ENCODE measurements at places on chromosomes 2 and 18.

DNA sequence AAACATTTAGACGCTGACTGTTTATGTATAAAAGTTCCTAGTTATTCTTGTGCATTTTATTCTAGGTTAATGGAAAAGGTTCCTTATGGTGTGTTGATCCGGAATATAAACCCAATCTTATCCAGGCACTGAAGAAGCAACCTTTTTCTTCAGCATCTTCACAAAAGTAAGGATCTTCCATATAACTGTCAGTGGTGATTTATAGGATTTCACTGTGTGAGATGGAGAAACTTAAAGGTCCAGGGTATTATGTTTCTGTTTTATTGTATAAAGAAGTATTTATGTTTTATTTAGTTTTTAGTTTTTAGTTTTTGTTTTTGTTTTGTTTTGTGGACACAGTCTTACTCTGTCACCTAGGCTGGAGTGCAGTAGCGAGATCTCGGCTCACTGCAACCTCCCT lies 171.0 kb upstream of the STON1 start:
- no peak for DNase-seq

- no peak for DNase-seq
Measured at GRCh38 chr2:200042102-200042735, 86.8 kb downstream of the MAIP1 start.

DNA sequence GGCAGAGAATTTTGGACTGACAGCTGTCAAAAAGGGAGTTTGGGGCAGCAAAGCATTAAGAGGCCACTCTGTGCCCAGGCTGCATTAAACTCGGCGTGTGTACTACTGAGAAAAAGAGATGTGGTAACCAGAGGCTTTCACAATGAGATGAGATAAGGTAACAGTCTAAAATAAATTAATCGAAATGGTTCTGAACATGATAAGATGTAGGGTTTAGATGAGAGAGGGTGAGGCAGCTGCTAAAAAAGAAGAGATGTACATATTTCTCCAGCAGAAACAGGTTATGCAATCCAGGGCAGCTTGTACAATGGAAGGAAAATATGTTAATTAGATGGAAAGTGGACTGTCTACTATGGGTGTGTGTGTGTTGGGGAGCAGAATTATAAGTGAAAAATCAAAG lies 39.2 kb upstream of the ACTR3 start:
- no peak for DNase-seq

GRCh38 chr2:169775765-169776164 lies 22.9 kb upstream of the SSB start:
- no peak for DNase-seq

GRCh38 chr18:28114472-28114871 lies 62.5 kb downstream of the CDH2 start:
- DNase-seq: no peak

DNA sequence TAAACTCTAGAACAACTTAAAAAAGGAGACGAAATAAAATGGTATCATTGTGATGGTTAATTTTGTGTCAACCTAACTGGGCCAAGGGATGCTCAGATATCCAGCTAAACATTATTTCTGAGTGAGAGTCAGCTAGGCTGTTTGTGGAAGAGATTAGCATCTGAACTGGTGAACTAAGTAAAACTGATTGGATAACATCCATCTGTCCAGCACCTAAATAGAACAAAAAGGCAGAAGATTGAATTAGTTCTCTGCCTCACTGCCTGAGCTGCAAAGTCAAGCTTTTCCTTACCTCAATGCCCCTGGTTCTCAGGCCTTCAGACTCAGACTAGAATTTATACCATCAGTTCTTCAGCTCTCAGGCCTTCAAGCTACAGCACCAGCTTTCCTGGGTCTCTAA lies 30.0 kb downstream of the PPP3R1 start:
- no peak for DNase-seq

DNA sequence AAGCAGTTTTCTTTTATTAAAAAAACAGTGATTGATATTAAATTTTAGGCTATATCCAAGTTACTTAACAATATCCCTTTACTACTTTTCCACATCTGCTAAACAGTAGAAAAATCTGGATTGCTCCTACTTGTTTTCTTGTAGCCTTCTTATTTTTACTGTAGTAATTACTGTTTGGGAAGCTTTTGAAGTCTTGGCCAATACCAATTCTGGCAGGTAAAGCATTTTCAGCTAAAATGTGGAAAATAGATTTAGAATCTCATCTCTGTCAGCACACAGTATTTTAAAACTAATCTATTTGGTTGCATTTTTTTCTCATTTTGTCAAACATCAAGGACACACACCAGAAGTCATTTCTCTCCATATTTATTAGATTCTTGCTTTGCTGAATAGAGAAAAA lies 1485.7 kb upstream of the PIK3C3 start:
- no peak for DNase-seq

- DNase-seq: no peak
Measured at GRCh38 chr2:98436734-98437133, 7.9 kb upstream of the INPP4A start.

DNA sequence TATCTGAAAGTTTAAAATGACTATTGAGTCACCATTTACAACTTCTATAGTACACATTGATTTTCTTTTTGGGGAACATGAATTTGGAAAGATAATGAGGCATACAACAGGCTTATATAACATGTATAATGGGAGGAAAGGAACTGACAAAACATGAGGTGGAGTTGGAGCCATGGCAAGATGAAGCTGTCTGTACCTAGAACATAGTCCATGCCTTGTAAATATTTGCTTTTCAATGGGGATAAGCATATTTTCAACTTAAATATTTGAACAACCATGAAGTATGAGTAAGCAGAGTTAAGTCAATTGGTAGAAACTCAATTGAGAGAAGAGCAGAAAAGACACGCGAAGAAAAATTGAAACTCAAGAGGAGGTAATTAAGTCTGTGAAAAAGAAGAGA lies 37.1 kb upstream of the GALNT13 start:
- DNase-seq: no peak

GRCh38 chr2:169997140-169997887 lies 170.1 kb downstream of the UBR3 start:
- no peak for DNase-seq

DNA sequence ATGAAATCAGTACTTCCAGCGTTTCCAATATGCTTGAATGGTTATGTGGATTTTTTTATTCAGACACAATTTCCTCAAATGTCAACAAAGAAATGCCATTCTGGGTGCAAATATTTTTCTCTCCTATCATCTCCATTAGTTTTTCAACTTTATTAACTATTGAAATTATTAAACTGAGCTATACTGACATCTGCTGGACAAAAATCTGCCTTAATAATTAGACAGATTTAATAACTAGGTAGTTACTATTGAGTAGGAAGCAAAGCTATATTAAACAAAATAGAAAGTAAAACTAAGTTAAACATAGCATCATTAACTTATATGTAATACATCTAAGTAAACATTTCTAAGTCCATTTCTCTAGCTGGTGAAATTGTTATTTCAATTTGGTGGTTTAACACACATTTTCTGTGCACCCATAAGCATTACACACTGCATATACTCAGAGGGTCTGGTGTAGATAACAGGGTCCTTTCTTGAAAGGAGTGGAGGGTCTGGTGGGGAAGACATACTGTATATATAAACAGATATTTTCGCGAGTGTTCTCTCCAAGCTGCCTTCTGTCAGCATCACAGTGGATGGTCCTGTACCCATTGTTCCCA lies 77.0 kb downstream of the LANCL1 start:
- no peak for DNase-seq

- no peak for DNase-seq
Measured at GRCh38 chr2:201798252-201798913, 8.0 kb upstream of the CDK15 start.

DNA sequence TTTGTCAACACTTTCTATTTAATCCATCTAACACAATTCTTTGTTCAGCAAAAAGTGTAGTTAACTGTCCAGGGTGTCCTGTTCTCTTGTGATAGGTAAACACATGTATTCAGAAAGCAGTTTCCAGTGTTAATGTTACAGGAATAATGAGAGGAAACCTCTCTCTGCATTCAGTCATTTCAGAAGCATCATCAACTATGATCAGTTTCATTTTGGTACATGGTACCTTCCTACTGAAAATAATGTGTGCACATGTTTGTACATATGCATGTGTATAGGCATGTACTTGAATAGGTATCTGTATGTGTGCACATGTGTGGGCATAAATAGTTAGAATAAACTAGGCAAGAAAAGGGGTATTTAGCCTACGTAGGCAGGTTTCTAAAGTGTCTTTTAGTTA lies 16.6 kb downstream of the EFEMP1 start:
- no peak for DNase-seq

- DNase-seq: no peak
Measured at GRCh38 chr2:8615576-8616281, 66.1 kb upstream of the ID2 start.

DNA sequence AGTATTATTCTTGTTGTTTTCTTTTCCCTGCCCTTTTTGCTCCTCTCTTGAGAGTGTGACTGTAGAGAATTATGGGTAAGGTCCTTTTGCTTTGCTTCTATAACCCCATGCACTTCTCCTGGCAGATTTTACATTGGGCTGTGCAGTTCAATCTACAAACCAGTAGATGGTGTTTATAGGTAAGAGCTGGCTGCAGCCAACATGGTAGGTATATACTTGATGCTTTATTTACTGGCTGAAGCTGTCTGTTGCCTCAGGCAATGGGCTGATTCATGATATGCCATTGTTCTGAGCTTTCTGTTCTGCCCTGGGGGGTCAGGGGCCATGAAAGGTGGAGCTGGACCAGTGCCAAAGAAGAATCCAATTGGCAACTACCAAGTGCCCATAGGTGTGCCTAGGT lies 48.3 kb upstream of the MYL1 start:
- DNase-seq: no peak

- no peak for DNase-seq
Measured at GRCh38 chr2:85536479-85536878, 2.5 kb upstream of the MAT2A start.

GRCh38 chr2:73033142-73033765 lies 38.3 kb downstream of the SFXN5 start:
- no peak for DNase-seq

DNA sequence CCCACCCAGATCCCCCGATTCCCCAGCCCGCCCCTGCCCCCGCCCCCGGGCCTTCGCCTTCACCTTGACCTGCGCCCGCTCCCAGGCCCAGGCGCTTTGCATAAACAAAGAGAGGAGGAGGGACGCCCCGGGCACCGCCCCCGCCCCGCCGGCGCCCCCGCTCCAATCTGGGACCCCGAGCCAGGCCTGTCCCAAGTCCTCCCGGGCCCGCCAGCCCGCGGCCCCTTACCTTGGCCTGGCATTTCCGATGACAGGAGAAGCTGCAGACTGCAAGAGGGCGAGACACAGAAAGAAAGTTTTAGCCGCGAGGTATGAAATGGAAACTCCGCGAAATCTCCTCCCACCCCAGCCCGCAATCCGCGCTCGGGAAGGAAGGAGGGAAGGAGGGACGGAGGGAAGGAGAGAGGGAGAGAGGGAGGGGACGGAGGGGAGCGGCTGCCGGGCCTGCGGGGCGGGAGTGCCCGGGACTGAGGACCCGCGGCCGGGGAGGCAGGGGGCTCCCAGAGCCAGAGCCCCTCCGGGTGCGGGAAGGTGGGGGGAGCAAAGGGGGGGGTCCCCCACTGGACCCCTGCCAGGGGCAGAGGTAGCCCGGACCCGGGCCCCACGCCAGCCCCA lies 24.2 kb downstream of the TNS1 start:
- no peak for DNase-seq

- no peak for DNase-seq
Measured at GRCh38 chr2:167127135-167127534, 238.9 kb downstream of the XIRP2 start.

GRCh38 chr2:102435741-102436140 lies 12.8 kb downstream of the IL18RAP start:
- no peak for DNase-seq
